Activated T-helper 9 cell treated with anti-CD3 and anti-CD28 coated beads, Interleukin-2, amount 50 U/mL, for 16 hours (primary cell): ENCODE measurements at places on chromosomes 3 and 15.

DNA sequence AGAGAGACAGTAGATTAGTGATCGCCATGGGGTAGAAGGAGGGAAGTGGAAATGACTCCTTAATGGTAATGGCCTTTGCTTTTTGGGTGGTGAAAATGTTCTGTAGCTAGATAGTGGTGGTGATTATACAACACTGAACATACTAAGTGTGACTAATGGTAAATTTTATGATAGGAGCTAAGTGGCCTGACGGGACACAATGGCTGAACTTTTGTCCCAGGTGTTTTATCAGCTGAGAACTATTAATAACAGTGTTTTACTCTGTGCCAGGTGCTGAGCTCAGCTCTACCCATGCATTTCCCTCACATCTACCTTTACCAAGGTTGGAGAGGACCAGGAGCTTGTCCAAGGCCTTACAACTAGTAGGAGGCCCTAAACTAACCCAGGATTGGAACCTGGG, 66.8 kb downstream of the TRIM71 start:
- no peak for DNase-seq

GRCh38 chr3:169552533-169552932, 111.0 kb downstream of the MECOM start:
- no peak for DNase-seq

DNA sequence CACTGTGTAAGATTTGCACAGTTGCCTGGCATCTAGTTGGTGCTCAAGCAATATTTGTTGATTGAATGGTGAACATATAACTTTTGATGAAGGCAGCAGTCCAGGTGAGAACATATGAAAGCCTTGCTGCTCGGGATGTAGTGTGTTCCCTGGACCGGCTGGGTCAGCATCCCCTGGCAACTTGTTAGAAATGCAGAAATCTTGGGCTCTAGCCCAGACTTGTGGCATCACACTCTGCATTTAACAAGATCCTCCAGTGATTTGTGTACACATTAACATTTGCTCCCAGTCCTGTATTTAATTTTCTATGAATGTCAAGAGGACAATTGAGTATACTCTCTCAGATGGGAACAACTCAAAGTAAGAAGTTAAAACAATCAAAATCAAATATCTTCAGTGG, 69.0 kb upstream of the SAMMSON start:
- no peak for DNase-seq

GRCh38 chr15:27619204-27619603, 479.9 kb downstream of the OCA2 start:
- DNase-seq = no peak

GRCh38 chr3:27174530-27174929, 194.7 kb downstream of the NEK10 start:
- no peak for DNase-seq

DNA sequence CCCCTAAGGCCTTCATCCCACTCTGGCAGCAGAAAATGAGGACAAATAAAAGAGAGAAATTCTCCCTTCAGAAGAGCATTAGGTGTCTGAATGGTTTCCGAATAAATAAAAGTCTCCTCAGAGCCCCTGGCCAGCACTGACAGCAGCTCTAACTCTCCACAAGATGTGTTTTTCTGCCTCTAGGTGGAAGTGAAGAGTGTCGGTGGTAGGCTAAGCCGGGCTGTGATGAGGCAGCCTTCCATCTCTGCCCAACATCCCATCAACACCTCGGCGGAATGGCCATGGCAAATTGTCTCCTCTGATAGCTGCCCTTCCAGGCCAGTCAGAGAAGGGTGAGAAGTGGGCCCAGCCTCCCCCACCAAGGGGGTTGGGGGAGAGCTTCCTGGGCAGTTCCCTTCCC, 6.3 kb upstream of the CACNA2D2 start:
- DNase-seq = no peak

DNA sequence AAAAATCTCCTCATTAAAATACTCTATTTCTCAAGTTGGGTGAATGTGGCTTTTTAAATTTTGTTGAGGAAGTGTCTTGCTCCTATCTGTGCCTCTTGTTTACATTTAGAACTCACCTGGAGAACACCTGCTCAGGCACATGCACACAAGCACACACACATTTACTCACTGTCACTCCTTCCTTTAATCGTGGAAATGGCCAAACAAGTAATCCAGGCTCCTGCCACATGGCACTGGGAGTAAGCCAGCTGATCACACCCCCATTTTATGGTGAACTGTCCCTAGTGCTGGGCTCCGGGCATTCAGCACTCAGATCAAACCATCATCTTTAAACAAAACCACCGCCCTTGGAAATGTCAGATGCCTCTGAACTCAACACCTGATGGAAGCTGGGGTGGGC, 204.7 kb upstream of the BHLHE40 start:
- DNase-seq = no peak

- DNase-seq = no peak
Measured at GRCh38 chr3:115930922-115931321, 307.6 kb downstream of the GAP43 start.

- DNase-seq = no peak
Measured at GRCh38 chr15:88331291-88331690, 74.8 kb upstream of the NTRK3 start.

GRCh38 chr15:90201944-90202375, 830 bp downstream of the SEMA4B start:
- no peak for DNase-seq

DNA sequence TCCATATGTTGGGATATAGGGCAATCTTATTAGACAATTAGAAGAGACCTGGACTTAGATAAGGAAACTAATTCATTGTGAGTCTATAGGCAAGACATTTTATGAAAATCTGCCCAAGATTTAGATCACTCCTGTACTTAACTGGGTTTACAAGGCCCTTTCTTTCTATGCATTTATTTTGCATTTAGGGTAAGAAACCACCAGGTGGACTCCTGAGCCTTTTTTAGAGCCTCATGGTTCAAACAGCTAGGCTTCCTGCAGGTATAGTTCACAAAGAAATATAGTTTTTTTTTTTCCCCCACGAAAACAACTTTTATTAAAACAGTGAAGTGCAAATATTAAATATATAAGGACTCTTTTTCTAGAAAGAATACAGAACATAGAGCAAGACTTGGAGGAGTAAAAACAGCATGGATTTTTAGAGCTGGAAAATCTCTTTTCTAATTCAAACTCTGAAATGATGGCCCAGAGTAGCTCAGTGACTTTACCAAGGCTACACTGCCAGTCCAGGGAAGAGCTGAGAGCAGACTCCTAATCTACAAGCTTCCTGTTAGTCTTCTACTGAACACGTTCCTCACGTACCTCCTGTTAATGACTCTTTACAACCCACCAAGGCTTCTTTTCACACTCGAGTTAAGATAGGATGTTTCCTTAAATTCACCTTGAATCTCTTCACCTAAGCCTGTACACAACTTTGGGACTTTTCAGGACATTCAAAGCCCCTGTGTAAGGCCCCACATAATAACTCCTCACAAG, 400.9 kb upstream of the ATP11B start:
- no peak for DNase-seq

DNA sequence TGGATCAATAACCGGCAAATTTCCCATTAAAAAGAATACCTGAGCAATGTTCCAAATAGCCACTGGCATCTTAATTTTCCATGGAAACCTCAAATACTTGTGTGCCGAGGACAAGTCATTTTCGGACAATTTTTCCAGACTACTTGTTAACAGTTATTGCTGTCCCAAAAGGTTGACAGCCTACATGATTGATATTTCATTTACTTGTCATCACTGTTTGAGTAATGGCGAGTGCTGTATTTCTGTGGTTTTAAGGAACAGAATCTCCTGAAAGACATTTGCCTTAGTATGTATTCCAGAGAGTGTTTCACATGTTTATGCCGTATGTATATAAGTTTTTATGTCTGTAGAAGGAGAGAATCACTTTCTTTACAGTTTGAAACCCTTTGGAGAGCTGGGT, 36.7 kb downstream of the MAP2K5 start:
- DNase-seq = no peak
